LHCN-M2 (cell line): ENCODE measurements at places on chromosomes 2 and 18.

DNA sequence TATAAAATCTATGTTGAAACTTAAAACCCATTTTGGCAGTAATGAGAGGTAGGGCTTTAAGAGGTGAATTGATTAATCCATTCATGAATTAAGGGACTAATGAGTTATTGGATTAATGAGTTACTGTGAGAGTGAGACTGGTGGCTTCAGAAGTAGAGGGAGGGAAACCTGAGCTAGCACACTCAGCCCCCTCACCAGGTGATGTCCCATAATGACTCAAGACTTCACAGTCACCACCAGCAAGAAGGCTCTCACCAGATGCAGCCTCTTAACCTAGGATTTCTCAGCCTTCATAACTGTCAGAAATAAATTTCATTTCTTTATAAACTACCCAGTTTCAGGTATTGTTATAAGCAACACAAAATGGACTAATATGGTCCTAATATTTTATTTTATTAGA is 621.7 kb upstream of the ACVR2A start:
- no peak for DNase-seq

GRCh38 chr2:8431446-8432125 is 250.3 kb upstream of the ID2 start:
- no peak for DNase-seq

- DNase-seq, result no peak
Observed at GRCh38 chr2:133344849-133345248, 223.4 kb downstream of the NCKAP5 start.

DNA sequence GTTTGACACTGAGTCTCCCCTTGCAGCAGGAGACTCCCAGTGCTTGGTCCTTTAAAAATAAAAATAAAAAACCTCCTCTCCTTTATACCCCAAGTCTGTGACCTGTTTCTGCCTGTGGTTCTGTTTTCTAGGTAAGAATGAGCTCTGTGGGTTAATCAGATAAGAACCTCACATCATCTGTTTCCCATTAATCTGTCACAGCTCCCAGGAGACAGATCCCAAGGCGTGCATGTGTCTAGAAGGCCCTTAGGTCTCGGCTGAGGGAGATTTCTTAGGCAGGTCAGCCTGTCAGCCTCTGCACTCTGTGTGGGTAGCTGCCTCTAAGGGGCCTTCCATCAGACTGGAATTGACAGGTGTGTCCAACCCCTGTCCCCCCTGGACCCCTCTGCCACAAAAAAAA is 80.7 kb downstream of the FHOD3 start:
- DNase-seq, result no peak

DNA sequence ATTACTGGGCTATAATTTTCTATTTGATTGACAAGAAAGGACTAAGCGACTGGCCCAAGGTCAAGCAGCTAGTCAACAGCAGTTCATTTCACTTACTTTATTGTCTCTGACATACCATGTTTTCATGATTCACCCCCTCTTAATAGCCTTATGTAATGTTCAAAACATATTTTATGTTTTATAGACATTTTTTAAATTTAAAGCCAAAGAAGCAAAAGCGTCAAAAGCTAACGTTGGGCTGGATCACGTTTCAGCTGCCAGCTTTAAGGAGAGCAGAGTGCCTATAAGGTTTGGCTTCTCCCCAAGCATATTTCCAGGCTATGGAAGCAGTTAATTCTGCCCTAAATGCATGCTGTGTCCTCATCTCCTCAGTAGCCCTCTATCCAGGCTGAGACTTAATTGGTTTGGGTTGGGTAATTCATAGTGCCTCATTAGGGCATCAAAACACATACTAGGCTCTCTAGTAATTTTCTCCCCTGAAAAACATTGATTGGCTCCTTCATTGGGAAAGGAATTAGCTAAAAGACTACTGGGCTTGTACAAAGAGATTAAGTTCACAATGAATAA is 94.8 kb upstream of the CREB1 start:
- no peak for DNase-seq

DNA sequence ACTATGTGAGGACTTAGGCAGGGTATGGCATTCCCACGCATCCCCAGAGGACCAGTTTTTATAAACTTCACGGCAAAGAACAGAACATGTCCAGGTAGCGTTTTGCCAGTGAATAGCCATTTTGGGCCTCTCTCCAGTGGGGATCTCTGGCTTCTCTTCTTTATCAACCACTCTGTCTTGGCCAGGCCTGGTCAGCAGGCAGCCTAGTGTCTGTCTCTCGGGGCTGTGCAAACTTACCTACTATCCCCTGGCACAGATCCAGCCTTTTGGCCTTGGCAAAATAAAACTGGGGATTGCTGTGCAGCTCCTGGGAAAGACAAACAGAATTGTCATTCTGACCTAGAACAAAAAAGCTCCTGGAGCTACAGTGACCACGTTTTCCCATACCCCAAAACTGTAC is 14.5 kb downstream of the CAPN14 start:
- DNase-seq, result no peak

GRCh38 chr2:143150287-143150686 is 21.1 kb downstream of the ARHGAP15 start:
- no peak for DNase-seq
